ENCODE measurements at places on chromosomes 12 and 14.
A peak's percentile ranks its signal among the peaks of the same experiment; 100 is the strongest.

- no peak for DNase-seq
Observed at GRCh38 chr14:104284107-104284592, 145.8 kb downstream of the KIF26A start.

DNA sequence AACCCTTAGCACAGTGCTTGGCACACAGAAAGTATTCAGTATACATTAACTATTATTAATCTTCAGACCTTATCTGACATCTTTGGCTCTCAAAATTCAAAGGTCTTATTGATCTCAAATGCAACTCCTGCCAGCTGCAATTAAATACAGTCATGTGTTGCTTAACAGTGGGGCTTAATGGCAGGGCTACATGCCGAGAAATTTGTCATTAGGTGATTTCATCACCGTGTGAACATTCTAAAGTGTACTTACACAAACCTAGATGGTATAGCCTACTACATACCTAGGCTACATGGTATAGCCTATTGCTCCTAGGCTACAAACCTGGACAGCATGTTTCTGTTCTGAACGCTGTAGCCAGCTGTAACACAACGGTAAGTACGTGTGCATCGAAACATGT is 156.3 kb upstream of the TMCC3 start:
- no peak for DNase-seq

- DNase-seq, result no peak
Observed at GRCh38 chr14:103633391-103633790, 4.4 kb downstream of the KLC1 start.

DNA sequence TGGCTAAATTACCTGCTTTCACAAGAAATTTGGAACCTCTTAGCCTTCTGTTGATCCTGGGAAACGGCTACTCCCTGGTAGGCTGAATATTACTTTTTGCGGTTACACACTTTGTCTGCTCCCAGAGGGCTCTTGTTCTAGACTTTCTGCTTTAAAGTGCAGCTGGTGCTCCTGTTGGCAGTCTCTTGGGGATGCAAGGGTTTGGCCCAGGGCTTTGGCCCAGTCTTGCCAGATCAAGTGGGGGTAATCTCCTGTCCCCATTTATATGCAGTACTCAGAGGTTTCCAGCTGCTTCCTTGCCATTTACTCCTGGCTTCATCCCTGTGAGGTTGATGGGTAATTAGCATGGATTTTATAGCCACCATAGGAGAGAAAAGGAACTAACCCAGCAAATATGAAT is 558.2 kb upstream of the MIS18BP1 start:
- DNase-seq, result no peak

DNA sequence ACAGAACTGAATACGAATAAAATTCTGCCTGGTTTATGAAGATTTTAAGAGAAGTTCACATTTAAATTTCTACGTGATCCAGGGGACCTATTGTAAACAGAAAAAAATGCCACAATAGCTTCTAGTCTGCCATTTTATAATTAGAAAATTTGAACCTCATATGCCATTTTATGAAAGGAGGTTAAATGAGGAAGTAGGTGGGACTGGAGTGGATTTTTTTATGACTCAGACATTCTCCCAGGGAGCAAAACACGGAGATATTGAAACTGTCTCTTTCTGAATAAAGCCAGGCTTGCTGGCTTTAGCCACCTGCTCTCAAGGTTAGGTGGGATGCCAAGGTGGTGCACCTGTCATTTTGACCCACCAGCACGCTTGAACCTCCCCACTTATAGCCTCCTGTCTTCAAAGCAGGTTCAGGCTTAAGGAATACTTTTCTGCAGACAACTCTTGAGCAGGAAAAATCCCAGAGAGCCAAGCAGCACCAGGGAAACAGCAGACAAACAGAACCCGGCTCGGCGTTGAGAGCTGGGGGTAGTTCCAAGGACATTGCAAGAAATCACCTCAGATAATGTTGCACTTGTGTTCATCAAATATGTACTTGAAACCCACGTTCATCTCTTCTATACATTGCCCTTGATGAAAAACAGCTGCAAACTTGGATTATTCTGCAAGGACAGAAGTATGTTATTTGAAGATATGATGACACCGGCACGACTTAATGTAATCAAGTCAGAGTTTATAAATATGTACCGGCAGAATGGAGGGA is 203.7 kb downstream of the PPM1H start:
- no peak for DNase-seq

GRCh38 chr14:95533391-95533821 is 1.4 kb upstream of the GLRX5 start:
- no peak for DNase-seq

GRCh38 chr12:68939505-68939904 is 6.5 kb upstream of the CPM start:
- no peak for DNase-seq

DNA sequence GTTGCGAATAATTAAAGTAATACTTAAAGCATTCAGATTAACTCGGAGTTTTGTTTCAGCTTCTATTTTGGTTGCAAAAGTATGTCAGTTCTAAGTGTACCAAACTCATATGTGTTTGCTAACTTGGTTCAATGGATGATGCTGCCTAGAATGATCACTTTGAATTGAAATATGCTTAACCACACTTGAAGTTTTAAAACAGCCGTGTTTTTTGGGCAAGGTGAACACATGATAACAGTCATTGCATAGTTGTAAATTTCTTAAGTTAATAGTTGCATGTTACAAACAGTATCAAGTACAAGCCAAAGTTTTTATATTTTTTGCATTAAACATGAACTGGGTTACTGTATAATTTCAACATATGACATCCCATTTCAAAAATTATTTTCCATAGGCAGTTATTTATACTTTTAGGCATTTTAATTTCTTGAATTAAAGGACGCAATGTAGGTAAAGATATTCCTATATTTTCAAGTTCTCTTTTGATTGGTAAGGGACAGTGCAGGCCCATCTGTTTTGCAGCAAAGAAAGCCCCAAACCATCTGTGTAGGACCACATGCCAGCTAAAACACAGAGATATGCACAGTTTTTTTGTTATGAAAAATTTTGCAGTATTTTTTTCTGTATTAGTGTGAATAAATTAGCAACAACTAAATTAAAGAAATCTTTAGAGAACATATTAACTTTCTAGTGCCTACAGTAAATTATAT is 575.5 kb downstream of the PRKD1 start:
- no peak for DNase-seq

GRCh38 chr12:123064366-123064765 is 83.9 kb downstream of the ARL6IP4 start:
- DNase-seq, result no peak

- DNase-seq, result no peak
Observed at GRCh38 chr14:52906141-52906601, 44.7 kb downstream of the FERMT2 start.

- peak; percentile 94 for DNase-seq
Observed at GRCh38 chr12:89949457-89950195, 241.0 kb upstream of the ATP2B1 start.

DNA sequence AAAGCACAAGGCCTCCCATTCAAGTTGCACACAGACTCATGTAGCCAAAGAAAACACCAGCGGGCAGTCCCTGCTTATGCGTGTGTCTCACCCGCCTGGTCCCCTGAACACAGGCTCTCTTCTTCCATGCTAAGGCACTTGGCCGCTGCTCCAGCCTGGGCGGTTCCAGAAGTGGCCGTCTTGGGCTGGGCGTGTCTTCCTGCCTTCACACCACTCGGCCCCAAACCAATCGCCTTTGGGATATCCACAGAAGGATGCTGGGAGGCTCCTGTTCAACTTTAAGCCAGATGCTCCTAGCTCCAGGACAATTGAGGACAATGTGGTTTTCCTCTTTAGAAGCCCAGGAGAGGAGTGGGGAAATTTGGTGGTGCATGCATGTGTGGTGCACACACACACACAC is 2.2 kb downstream of the SCARB1 start:
- DNase-seq, result peak; percentile 10

DNA sequence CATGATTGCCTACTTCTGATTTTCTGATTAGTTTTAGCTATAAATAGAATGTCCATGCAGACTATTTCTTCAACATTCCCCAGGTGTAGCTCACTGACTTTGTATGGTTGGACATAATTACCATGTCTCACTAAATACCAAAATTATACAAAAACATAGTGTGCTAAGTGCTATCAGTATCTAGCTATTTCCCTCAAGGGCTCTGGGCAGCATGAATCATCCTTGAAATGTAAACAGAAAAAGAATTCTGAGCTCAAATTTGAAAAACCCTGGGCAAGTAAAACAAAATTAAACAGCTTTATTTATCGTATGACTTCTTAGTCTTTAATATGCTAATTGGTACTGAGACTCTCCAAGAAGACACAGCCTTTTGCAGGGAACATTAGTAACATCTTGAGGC is 82.9 kb downstream of the SPATA7 start:
- DNase-seq, result no peak

- DNase-seq, result no peak
Observed at GRCh38 chr12:128815779-128816642, 7.7 kb downstream of the SLC15A4 start.

GRCh38 chr14:58362798-58363412 is 32.8 kb upstream of the TOMM20L start:
- DNase-seq, result no peak

DNA sequence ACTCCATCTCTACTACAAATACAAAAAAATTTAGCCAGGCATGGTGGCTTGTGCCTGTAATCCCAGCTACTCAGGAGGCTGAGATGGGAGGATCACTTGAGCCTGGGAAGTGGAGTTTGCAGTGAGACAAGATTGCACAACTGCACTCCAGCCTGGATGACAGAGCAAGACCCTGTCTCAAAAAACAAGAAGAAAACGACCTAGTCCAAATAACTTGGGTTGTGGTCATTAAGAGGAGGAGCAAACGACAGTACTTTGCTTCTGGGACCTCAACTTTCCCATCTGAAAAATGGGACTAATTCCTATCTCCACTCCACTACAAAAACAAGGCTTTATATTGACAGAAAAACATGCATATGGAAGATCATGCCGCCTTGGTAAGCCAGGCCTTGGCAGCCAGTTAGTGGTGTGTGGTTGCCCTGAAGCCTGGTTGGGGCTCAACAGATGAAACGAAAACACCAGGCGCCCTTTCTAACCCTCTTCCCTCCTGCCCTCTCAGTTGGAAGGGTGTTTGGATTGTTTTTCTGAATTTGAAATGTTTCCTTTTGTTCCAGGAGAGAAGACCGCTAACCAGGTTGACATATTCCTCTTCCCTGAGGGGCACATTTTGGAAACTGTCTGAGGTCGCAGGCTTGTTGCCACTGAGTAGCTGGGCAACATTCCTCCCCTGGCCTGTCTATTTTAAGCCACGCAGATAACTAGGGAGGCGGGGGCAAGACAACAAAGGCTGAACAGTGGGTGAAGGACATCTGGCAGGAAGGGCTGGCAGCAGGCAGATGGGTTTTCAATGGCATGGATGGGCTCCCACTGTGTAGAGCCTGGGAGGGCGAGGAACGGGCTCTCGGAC is 13.7 kb upstream of the VPS37B start:
- DNase-seq, result no peak

DNA sequence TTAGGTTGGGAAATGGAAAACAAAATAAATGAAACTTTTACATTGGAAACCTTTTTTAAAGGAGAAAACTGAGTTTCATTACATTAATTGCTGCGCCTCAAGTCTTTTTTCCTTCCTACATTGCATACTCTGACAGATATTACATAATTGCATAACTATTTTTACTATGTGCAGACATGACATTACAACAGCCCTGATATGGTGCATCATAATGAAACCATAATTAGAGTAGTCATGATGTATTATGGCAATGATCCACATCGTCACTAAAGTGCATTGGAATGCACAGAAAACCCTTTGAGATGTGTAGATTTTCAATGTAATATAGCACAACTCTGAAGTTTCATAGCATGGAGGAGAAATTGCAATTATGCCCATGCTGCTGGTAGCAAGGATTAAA is 217.8 kb upstream of the NPAS3 start:
- DNase-seq, result no peak

DNA sequence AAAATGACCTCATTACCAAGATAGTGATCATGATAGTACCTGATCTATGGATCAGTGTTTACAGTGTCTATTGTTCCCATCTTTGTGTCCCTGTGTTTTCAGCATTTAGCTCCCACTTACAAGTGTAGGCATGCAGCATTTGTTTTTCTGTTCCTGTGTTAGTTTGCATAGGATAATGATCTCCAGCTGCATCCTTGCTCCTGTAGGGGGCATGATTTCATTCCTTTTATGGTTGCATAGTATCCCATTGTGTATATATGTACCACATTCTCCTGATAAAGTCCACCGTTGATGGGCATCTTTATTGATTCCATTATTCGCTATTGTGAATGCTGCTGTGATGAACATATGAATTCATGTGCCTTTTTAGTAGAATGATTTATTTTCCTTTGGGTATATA is 215.4 kb upstream of the NAV3 start:
- DNase-seq, result no peak

- no peak for DNase-seq
Observed at GRCh38 chr14:75452900-75453816, 25.3 kb downstream of the JDP2 start.

GRCh38 chr14:101963656-101964296 is 597 bp upstream of the DYNC1H1 start:
- no peak for DNase-seq

DNA sequence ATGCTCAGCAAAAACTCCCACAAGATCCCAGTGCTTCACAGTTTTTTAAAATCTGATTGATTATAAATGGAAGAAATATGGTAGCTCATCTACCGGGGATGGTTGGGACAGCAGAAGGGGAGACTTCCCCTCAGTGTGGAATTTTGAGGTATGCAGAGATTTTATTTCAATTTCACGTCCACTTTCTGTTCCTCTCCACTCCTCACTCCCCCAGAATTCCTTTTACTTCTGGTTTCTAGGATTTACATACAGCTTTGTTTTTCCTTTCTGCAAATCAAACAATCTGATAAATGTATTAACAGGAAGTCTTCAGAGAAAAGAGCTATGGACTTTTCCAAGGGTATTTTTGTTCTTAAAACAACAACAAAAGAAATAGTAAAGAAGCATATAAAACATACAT is 181.5 kb upstream of the ARHGAP5 start:
- no peak for DNase-seq

GRCh38 chr12:86081843-86082242 is 174.3 kb downstream of the MGAT4C start:
- DNase-seq, result no peak

All from pulmonary artery endothelial cell (primary cell).